ENCODE measurements at places on chromosomes 7 and 10.

DNA sequence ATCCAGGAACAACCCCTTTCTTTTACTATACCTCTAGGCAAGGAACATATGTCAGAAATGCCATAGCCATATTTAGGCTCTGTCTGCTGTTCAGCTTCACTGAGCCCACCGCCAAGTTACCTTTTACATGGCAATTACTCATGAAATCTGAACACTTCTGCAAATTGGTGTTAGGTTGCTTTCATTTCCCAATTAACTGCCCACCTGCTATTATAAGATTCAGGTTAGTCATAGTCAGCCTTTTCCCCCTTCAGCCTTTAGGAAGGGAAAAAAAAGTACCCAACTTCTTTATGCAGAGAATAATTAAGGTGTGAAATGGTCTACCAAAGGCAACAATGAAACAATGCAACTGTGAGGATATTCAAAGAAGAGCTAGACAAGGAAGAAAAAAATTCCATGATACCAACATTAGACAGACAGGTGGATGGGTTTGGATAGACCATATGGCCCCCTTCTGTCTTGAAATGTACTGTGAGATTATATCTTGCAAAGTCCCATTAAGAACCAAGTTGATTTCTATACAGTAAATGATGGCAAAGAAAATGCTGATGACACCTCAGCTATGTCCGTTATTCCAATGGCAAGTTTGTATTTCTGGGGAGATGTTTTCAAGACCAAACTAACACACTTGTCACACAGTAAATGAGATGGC, 442.1 kb upstream of the NRP1 start:
- DNase-seq = no peak

DNA sequence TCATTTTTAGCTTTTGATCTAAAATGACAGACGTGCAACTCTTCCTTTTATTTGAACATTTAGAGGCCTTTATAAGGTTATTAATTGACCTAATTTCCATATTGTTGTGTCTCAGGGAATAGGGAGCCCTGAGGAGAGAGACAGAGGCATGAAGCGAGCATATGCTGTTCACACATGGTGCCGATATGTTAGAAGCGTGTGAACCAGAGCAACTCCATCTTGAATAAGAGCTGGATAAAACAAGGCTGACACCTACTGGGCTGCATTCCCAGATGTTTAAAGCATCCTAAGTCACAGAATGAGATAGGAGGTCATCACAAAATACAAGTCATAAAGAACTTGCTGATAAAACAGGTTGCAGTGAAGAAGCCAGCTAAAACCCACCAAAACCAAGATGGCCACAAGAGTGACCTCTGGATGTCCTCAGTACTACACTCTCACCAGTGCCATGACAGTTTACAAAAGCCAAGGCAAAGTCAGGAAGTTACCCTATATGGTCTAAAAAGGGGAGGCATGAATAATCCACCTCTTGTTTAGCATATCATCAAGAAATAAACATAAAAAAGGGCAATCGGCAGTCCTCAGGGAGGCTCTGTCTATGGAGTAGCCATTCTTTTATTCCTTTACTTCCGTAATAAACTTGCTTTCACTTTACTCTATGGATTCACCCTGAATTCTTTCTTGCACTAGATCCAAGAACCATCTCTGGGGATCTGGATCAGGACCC, 80.1 kb downstream of the SEC61G start:
- no peak for DNase-seq

DNA sequence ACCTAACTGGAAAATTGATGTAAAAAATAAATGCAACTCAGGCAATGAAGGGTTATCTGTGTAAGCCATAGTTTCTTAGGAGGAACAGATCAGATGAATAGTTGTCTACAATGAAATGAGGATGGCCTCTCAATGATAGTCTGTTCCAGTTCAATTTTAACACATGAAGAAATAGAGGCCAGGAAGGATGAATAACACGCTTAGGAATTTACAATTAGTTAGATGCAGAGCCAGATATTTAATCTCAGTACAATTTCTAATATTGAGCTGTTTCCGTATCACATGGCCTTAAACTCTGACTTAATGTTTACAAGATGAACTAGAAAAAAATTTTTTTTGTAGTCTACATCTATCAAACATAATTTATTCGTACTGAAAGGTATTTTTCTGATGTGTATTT, 176.6 kb downstream of the GALNT11 start:
- DNase-seq = no peak

GRCh38 chr10:110733218-110733952, 89.2 kb downstream of the RBM20 start:
- peak; percentile 54 for DNase-seq

- peak; percentile 82 for DNase-seq
Measured at GRCh38 chr7:23277359-23277989, 21.7 kb upstream of the MALSU1 start.

DNA sequence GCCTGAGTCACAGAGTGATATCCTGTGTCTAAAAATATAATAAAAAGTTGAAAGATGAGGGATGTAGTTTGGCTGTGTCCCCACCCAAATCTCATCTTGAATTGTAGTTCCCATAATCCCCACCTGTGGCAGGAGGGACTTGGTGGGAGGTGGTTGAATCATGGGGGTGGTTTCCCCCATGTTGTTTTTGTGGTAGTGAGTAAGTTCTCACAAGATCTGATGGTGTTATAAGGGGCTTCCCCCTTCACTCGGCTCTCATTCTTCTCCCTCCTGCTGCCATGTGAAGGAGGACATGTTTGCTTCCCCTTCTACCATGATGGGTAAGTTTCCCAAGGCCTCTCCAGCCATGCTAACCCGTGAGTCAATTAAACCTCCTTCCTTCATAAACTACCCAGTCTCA, 25.1 kb upstream of the UBE3C start:
- DNase-seq = no peak

- DNase-seq = no peak
Measured at GRCh38 chr10:133419211-133419950, 5.0 kb downstream of the SPRN start.

- no peak for DNase-seq
Measured at GRCh38 chr10:74949034-74949832, 122.8 kb downstream of the KAT6B start.

DNA sequence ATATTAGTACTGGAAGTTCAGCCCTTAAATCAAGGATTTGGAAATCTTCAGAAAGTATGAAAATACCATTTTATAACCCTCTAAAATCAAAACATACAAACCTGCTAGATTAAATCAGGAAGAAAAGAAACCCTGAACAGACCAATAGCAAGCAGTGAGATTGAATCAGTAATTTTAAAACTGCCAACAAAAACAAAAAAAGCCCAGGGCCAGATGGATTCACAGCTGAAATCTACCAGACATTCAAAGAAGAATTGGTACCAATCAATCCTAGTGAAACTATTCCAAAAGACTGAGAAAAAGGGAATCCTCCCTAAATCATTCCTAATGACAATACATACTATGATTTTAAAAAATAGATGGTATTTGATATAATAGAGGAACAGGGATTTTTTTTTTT, 70.1 kb downstream of the MCU start:
- no peak for DNase-seq

- DNase-seq = no peak
Measured at GRCh38 chr10:31069411-31069810, 37.7 kb upstream of the ZNF438 start.

GRCh38 chr7:12895296-12895695, 207.9 kb downstream of the ARL4A start:
- no peak for DNase-seq

DNA sequence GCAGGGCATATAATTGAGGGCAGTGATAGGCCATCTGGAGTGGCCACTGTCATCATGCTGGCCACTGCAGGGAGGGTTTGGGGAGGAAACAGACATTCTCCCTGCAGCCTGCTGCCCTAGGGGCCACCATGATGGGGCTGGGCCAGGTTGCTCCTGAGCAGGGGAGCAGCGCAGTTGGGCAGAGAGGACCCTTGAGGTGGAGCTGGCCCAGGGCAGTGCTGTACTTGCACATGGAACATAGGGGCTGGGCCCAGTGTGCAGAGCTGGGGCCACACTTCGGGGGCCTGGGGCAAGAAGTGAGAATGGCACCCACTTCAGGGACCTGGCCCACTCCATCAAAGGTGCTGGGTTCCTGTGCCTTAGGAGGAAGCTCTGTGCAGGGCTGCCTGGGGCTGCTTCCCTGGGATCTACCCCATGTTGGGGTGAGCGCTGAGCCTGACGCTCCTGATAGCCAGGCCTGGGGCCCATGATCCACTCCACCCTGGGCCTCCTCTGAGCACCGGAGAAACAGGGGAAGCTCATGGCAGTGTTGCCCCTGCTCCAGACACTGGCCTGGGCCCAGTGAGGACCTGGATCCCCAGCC, 21.3 kb upstream of the NUB1 start:
- DNase-seq = no peak

DNA sequence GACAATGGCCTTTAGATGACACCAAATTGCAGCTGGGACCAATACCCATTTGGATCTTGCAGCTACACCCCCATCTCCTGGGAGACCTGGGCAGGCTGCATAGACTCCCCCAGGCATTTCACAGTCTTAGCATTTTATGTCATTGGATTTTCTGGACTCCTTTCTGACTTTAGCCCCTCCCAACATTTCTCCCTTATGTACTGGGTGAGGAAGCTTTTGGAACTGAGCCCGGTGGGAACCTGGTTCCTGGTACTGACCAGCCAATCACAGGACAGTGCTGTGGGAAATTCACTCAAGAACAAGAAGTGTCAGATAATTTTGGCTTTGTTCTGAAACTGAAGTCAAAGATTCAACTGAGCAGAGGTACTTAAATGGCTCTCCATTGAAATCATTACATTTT, 177.7 kb downstream of the ACTR3B start:
- DNase-seq = no peak

DNA sequence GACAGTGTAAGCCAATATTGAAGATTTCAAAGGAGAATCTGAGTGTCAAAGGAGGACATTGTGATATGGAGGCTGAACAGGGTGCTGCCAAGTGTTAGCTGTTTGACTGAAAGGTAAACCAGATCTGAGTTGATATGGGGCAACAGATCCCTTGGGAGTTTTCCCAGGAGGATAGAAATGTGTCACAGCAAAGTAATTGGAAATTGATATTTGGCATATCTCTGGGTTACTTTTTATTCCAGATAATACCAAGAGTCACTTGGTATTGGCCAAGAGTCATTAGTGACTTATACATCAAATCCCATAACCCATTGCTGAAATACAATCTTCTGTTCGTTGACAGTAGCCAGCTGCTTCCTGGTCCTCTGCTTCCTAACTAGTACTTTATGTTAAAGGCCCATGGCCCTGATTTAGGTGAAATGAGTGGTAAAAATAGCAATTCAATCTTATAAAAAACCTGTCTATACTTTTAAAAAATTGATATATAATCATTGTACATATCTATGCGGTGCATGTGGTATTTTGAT, 922.9 kb downstream of the LRMDA start:
- DNase-seq = no peak

DNA sequence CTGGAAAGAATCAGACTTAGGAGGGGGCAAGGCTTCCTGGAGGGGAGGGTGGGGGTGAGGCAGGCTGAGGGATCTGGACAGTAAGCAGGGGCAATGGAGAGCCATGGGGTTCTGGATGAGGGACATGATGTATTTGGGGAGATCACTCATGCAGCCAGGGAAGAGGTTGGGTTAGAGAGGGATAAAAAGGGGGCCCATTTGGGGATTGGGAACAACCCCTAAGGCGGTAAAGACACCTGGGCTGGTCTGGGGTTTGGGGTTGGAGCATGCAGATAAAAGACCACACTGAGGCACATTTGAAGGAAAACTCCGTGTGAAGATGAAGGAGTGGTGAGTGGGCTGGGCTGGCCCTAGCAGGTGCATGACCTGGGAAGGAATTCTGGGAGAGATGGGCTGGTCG, 30.8 kb downstream of the HIF1AN start:
- no peak for DNase-seq

DNA sequence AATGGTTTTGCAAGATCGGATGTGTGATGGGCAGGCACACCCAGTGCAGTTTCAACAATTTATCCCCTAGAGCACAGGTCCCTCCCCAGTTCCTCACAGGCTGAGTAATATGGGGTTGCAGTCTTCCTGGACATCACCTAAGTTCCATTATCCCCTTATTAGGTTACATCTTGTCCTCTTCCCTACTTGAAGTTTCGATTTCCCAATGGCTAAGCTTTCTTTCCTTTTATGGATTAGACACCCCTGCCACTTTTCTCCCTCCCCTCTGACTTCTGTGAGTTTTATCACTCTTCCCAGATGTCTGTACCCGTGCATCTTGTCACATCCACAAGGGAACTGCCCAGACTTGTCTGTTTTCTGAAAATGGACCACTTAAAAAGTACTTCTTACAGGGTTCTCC, 2.4 kb upstream of the NIPSNAP2 start:
- DNase-seq = no peak

DNA sequence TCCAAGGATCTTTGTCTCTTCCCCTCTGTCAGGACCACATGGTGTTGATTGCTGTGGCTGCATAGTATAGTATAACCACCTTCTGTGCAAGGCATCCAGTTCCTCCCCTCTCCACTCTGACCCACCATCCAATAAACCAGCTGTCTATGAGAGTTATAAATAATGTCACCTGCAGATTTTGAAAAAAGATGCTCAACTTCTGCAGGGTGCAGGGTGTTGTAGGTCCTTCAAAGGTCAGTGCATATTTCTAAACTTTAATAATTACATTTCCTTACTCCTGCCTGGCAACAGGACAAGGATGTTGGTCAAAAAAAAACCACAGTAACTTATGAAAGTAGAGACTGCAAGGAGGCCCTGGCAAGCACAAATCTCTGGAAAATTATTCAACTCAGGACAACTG, 166.2 kb downstream of the PKD1L1 start:
- DNase-seq = no peak

DNA sequence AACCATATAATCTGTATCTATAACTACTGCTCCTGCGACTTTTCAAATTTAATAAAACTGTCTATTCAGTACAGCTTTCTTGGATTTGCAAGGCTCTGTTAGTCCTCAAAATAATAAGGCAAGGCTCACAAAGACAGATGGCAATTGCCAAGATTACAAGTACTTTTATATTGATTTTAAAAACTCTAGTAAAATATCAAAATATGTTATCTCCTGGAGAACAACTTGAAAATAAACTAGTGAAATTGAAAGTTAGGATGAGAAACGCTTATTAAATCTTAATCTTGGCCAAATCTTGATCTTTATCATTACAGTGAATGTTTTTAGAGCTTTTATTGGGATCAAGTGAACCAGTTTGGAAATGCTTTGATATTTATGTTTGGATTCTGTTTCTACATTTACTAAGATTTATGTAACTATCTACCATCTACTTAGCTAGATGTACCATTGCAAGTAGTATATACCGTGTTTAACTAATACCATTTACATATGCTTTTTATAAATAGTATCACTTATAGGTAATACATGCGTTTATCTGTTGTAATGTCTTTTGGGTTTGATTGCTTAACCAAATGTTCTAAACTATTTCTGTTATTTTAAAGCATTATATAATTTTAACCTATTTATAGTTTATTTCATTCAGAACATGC, 70.0 kb downstream of the CABCOCO1 start:
- DNase-seq = no peak

DNA sequence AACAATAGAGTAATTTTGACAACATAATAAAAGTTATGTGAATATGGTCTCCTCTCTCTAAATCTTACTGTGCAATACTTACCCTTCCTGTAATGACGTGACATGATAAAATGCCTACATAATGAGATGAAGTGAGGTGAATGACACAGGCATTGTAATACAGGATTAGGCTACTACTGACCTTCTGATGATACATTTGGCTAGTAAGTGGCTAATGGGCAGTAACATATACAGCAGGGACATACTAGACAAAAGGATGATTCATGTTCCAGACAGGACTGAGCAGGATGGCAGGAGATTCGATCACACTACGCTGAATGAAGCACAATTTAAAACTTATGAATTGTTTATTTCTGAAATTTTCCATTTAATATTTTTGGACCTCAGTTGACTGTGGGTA, 4.7 kb downstream of the C10orf88 start:
- no peak for DNase-seq

- DNase-seq = no peak
Measured at GRCh38 chr10:32790483-32790882, 167.5 kb downstream of the ITGB1 start.

Measured in kidney glomerular epithelial cell (primary cell).